ENCODE measurements at places on chromosomes 5 and 9.

DNA sequence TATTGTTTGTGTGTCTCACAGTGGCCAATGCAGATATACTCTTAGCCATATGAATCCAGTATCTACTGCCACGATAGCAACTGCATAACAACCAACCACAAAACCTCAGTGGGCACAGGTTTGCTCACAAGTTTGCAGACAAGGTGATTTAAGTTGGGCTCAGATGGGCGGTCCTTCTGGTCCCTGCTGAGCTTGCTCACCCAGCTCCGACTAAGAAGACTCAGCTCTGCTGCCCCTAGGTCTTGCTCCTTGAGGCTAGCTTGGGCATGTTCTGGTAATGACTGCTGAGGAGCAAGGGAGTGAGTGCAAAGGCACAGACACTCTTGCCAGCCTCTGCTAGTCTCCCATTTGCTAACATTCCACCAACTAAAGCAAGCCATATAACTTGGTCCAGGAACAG, 52.6 kb downstream of the MTX3 start:
- DNase-seq: no peak

DNA sequence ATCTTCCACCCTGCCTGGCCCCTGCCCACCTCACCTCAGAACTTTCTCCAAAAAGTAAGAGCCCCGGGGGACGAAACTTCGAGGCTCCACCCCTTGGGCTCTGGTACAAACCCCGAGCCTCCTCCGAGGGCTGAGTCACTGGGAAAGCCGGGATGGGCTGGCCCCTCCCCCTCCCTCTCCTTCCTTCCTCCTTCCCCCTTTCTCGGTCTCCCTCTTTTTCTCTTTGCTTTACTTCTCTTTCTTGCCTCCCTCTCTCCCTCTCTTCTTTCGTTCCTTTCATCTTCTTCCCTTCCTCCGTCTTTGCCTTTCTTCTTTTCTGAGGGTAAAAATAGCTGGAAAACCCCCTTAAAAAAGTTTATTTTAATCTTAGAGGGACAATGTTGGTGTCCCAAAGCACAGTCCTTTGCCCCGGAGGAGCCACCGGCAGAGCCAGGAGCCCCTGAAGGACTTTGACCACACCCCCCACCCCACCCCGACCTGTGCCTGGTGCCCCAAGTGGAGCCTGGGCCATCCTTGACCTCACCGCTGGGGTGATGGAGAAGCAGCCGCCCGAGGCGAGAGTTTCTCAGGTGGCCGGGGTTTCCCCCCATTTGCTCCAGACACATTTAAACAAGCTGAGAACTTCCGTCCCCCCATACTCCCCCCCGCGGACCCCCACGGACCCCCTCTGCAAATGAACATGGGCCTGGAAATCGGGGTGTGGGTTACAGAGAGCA, 5.7 kb upstream of the NOTCH1 start:
- DNase-seq: no peak

DNA sequence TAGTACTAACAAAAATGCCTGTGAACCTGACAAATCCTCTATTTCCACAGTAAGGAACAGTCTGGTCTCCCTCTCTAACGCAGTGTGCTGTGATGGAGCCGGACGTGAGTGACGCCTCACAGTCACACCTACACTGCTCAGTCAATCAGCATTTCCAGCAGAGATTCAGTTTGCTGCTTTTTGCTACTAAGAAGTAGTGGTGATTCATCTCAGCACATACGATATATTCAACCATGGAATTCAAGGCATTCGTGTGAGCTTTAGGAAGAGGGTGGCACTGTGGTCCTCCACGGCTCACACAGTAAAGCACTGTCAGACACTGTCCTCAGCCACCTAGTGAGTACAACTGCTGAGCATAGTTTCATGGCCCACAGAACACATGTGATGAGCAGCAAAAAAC, 70.9 kb downstream of the SETX start:
- DNase-seq: no peak

- DNase-seq: no peak
These were observed 174.7 kb downstream of the WDR70 start for GRCh38 chr5:37553720-37554404.

- DNase-seq: no peak
These were observed 7.8 kb upstream of the FOXI1 start for GRCh38 chr5:170097934-170098333.

DNA sequence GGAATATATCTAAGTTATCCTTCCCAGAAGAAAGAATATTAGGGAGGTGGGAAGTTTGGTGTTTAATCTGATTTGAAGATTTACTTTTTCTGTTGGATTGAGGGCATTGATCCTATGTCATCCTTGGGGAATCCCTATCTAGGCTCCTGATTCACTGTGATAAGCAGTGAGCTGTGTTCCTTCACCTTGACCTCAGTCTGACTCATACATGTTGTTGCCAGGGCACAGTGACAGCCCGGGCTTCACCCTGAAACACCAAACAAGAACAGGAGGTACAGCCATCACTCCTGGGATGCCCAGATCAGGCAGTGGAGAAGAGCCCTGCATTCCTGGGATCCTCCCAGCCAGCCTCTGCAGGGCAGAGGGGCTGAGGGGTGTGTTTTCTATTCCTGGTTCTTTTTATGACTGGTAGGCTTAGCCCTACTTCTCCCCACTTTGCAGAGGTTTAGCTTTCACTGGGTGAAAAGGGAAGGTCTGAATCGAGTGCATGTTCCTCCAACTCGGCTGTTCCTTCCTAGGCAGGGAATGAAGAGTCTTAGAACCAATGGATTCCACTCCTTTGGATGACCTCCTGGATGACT, 3.1 kb upstream of the FAM53C start:
- no peak for DNase-seq
